NCI-H2081 (cell line): ENCODE measurements at places on chromosomes 4 and X.

GRCh38 chr4:55762819-55763218 is 56.8 kb upstream of the EXOC1L start:
- DNase-seq: no peak

- DNase-seq: no peak
These were observed 297.5 kb upstream of the KLF3 start for GRCh38 chr4:38366456-38366855.

- no peak for DNase-seq
These were observed 14.7 kb downstream of the GBA3 start for GRCh38 chr4:22707390-22707789.

DNA sequence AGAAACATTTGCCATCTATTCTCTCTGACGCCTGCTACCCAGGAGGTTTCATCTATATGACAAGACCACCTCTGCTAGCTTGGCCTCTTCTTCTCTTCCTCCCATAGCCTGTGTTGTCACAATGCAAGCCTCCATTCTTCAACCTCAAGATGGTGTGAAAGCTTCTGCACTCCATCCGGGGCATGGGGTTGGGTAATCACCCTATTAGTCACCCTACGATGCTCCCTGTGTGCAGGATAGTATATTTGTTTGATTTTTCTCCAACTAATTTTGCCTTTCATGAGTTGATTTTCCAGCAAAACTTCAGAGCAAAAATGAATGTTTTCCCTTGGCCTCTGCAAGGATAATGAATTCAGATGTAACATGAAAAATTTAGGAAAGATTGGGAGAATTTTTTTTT is 128.0 kb upstream of the STS start:
- no peak for DNase-seq

DNA sequence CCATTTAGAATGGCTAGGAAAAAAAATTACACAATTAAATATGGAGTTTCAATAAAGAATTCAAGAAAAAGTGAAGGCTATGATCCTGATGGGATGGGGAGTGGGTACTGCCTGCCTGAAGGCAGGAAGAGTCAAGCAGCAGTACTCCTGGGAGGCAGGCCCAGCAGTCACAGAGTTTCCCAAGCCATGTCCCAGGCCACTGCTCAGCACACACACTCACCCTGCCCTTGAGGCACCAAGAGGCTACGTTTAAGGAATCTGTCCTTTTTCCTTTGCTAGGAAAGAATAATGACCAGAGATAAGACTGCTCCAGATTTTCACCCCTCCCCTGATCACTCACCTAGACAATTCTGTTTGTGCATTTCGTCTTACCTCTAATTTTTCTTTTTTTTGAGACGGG is 30.2 kb downstream of the MAP7D3 start:
- DNase-seq: no peak

- DNase-seq: peak; percentile 51
These were observed at the start of gene KDR for GRCh38 chr4:55125087-55125721. TSS of gene KDR (minus strand) at chr4:55125595. CDS start at chr4:55125293, 302 bp downstream.

- no peak for DNase-seq
These were observed 5.2 kb upstream of the RPGR start for GRCh38 chrX:38332505-38332904.

- DNase-seq: no peak
These were observed 788.6 kb downstream of the GLUD2 start for GRCh38 chrX:121836000-121836399.

DNA sequence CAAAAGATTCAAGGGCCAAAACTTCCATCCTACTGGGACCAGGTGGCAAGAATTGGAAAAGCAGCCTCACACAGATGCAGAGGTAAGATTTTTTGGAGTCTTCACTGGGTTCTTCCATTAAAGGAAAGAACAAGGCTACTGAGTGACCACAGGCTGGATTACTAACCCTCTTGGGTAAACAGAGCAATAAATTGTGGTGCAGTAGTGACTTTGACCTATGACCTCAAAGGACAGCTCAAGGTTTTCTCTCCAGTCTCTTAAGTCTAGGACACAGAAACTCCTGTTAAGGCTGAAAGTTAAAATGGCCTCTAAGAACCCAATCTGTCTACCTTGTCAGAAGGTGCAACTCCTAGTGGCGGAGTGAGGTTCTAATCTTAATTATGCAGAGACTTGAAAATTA is 464.9 kb downstream of the SMARCA1 start:
- no peak for DNase-seq

GRCh38 chr4:153020457-153020856 is 84.3 kb downstream of the FHDC1 start:
- no peak for DNase-seq

DNA sequence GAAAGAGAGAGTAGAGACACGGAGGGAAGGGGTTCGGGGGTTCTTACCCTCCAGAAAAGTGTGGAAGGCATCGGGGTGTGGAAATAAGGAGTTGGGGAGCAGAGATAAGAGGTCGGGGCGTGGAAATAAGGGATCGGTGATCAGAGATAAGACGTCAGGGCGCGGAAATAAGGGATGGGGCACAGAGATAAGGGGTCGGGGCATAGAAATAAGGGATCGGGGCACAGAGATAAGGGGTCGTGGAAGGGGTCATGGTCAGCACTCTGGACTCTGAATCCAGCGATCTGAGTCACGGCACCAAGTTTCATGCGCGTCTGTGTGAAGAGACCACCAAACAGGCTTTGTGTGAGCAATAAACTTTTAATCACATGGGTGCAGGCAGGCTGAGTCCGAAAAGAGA is 119.1 kb downstream of the PCDH10 start:
- no peak for DNase-seq

GRCh38 chrX:31420711-31421151 is 348.9 kb upstream of the FTHL17 start:
- no peak for DNase-seq

DNA sequence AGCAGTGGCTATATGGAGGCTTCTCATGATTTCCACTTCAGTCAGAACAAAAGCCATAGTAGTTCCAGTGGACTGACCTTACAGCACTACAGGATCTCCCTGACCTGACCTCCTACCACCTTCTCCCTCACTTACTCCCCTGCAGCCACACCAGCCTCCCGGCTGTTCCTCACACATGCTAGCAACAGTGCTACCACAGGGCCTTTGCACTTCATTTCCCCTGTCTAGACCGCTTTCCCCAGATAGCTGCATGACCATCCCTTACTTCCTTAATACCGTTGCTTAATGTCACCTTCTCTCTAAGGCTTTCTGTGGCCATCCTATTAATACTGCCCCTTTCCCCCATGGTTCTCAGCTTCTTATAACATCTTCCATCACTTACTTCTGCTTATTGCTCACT is 13.1 kb downstream of the GPKOW start:
- DNase-seq: no peak

GRCh38 chrX:103253608-103254007 is 1.3 kb downstream of the TCEAL8 start:
- DNase-seq: no peak

DNA sequence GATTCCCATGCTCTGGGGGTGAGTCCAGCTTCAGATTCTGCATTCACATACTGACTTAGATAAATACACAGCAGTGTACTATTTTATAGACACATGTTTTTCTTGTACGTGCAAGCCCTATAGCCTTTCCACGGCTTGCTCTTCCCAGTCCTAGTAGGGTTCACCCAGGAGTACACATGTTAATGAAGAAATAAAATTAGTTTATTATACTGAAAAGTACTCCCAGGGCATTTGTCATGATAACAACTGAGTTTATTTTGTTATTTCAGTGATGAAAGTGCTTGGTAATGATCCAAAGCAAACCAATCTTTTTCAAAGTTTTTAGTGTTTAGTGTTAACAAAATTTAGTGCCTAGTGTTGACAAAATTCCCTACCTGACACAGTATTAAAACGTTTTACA is 21.3 kb downstream of the MAPK10 start:
- no peak for DNase-seq

GRCh38 chr4:32000846-32001488 is 1280.8 kb downstream of the PCDH7 start:
- DNase-seq: no peak

DNA sequence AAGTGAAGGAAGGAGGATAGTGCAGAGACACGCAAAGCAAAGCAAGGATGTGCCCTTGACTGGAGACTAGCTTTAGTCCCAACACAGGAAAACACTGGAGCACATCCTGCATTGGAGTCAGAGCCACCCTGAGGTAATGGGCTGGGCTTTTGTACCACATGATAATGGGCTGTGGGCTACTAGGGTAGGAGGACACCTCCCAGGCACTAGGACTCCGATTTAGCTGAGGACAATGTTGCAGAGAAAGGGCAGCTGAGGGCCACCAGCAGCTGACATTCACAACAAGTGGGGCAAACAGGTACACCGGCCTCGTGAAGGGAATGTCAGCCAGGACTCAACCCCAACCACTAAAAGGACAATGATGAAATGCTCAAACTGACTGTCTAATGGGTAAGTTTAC is 10.2 kb downstream of the SDAD1 start:
- DNase-seq: no peak

GRCh38 chr4:145453163-145453520 is 28.5 kb upstream of the SMAD1 start:
- DNase-seq: no peak

- no peak for DNase-seq
These were observed 107.7 kb downstream of the BLTP1 start for GRCh38 chr4:122259849-122260248.

DNA sequence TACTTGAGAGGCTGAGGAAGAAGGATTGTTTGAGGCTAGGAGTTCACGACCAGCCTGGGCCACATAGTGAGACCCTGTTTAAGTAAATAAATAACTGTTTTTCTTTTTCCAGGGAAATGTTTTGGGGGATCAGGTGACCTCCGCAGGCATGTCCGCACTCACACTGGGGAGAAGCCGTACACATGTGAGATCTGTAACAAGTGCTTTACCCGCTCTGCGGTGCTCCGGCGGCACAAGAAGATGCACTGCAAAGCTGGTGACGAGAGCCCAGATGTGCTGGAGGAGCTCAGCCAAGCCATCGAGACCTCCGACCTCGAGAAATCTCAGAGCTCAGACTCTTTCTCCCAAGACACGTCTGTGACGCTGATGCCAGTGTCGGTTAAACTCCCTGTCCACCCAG is 30.5 kb downstream of the ZBTB49 start:
- DNase-seq: no peak

DNA sequence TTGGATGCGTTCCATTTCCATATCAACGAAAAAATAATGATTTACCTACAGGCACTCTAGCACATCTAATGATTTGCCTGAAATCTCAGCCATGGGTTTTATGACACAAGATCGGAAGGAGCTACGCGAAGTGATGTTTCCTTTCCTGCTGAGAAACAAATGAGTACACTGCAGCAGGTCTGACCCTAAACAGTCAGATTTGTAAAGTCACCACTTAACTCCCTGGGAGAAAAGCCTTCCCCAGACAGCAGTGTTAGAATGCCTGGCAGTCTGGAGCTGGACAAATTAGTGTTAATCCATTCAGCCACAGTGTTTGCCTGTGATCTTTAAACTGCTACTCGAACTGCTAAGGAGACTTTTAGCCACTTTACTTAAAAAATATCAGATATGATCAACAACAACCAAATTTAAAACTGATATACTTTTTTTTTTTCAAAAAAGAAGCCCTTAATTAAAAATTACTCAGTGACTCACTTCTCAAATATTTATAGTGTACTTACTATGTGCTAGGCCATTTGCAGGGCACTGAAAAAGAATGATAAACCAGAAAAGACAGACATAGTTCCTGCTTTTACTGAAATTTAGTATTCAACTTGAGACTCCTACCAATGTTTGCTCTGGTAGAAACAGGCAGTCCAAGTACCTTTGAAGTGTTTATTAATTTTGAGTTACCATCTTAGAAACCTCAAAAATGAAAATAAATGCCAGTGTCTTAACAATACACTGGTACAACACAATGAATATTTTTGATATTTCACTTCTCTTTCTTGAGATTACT is 104.5 kb downstream of the SHISA3 start:
- no peak for DNase-seq

- DNase-seq: no peak
These were observed 103.6 kb downstream of the ENOX2 start for GRCh38 chrX:130799393-130799792.

GRCh38 chr4:37748485-37748884 is 62.3 kb upstream of the RELL1 start:
- peak; percentile 72 for DNase-seq

DNA sequence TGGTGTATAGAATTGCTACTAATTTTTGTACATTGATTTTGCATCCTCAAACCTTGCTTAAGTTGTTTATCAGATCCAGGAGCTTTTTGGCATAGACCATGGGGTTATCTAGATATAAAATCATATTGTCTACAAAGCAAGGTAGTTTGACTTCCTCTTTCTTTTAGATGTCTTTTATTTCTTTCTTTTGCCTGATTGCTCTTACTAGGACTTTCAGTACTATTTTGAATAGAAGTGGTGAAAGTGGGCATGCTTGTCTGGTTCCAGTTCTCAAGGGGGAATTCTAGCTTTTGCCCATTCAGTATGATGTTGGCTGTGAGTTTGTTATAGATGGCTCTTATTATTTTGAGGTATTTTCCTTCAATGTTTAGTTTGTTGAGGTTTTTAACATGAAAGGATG is 187.9 kb upstream of the LCORL start:
- no peak for DNase-seq

DNA sequence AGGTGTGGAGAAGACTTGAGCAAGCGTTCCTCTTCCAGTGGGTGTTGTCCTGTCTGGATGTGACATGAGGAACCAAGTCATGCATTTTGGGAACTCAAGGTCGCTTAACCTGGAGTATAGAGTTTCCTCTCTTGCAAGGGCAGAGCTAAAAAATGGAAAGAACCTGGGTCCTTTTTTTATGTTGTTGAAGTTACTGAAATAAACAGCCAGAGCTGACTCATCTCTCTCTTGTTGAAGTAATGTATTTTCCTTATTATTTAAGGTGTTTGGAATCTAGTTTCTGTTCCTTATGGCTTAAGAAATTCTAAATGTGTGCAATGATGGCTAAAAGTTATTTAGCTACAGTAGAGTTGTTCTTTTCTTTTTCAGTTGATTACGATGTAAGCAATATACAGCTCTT is 314.5 kb downstream of the CAMK2D start:
- DNase-seq: no peak

- no peak for DNase-seq
These were observed 178.2 kb downstream of the HS3ST1 start for GRCh38 chr4:11250510-11250909.

DNA sequence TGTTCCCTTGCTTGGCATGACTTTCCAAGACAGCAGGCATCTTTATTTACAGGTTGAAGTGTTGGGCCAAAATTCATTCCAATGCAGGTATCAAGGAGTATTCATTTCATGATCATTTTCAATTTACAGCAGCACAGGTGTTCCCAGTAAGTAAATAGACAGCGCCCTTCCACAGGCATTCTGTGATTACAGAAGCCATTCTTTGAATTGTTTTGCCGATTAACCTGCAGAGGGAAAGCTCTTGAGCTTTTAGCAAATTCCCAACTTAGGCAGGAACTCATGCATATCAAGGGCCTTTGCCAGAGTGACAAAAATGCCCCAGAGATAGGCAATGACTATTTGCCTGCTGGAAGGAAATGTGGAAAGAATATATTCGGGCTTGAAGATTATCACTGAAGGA is 6.8 kb downstream of the TXK start:
- DNase-seq: peak; percentile 23

GRCh38 chr4:140499391-140499790 is 1.3 kb upstream of the MGAT4D start:
- no peak for DNase-seq

DNA sequence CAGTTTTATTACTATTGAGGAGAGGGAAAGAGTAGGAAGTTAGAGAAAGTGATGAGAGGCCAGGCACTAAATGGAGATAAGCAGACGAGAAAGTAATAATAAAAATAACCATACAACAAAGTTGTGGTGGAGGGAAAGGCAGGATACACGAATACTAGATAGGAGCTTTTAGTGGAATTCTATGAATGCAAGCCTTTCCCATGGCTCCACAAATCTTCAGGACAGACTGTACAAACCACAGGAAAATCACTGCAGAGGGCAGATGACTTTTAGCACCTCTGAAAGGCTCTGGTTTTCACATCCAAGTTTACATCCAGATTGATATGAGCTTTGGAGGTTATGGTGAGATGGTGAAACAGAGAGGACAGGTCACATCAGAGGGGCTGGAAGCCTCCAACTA is 41.5 kb downstream of the TNIP3 start:
- DNase-seq: no peak
